ENCODE measurements at places on chromosomes 12 and 14.

GRCh38 chr14:45785240-45785639 lies 532.2 kb upstream of the MIS18BP1 start:
- no peak for DNase-seq

- no peak for DNase-seq
These were observed 58.1 kb downstream of the CPNE8 start for GRCh38 chr12:38847247-38847646.

GRCh38 chr12:46300910-46301309 lies 32.1 kb upstream of the SLC38A1 start:
- no peak for DNase-seq

DNA sequence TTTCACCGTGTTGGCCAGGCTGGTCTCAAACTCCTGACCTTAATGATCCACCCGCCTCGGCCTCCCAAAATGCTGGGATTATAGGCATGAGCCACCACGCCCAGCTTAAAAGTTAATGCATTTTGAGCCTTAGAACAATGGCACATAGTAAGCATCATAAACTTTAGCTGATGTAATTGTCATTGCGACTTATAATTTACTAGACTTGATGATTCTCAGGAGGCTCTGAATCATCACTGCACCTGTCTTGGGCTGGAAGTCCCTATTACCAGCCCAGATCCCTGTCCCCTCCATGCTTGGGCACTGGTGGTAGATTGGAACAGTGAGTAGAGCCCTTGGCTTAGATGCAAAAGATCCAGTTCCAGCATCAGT lies 26.1 kb downstream of the KMT5A start:
- DNase-seq: no peak

DNA sequence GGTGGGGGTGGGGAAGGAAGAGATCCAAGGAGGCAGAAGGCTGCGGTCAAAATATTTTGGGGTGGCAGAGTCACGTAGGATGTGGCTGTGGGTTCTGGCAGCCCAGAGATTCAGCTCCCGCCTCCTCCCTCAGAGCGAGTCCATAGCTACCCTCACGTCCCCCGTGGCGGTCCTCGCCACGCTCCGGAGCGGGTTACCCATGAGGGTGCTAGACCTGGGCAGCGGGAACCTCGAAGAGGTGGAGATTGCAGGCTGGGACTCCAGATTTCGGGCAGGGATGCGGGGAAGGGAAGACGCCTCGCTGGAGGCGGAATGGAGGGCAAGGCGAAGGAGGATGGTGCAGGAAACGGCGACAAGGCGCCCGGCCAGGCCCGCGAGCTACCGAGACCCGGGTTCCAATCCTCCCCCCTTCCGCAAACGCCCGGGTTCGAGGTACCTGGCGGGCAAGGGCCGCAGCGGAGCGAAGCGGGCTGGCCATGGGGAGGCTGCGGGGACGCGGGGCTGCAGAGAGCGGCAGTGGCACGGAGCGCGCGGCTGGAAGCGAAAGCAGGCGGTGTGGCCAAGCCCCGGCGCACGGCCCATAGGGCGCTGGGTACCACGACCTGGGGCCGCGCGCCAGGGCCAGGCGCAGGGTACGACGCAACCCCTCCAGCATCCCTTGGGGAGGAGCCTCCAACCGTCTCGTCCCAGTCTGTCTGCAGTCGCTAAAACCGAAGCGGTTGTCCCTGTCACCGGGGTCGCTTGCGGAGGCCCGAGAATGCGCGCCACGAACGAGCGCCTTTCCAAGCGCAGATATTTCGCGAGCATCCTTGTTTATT lies 46.2 kb downstream of the BCAT1 start:
- DNase-seq: no peak

- no peak for DNase-seq
These were observed 74.7 kb downstream of the BTG1 start for GRCh38 chr12:92070864-92071445.

DNA sequence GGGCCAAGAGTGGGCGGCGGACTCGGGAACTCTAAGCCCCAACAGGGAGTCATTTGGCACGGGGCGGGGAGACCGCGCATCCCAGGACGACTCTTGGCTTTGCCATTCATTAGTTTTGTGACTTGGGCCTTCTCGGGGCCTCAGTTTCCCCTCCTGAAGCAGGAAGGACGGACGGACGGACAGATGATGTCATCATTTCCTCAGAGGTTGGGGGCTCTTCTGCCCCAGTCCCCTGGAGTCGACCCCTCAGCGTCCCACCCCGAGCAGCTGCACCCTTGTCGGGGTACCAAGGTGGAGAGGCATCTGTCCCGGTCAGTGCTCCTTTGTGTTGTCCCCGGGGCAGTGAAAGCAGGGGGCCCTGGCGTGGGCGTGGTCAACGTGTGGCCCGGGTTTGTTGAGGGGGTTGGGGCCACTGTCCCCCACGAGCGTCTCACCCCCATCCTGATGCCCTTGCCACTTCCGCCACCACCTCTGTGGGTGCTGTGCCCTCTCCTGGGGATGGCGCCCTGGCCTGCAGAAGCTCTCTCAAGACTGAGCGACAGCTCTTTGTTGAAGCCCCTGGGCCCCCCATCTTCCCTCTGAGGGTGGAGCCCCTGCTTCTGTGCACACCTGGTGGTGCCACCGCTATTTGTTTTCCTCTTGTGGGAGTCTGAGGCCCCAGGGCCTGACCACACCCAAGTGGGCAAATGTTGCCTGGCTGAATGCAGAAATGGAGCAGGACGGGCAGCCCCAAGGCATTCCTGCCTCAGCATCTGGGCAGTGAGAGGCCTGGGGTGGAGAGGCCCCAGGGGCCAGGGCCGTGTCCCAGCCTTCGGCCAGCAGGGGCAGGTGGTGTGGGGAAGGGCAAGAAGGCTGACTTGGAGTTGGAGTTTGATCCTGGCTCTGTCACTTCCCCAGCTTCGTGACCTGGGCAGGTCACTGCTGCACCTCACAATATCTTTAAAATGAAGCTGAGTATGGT lies 896 bp downstream of the HHIPL1 start:
- no peak for DNase-seq

- peak; percentile 50 for DNase-seq
These were observed 1120.8 kb upstream of the TMEM132C start for GRCh38 chr12:127145929-127146789.

GRCh38 chr14:101237252-101237616 lies 324.1 kb upstream of the DIO3 start:
- no peak for DNase-seq

- DNase-seq: no peak
These were observed 70.1 kb downstream of the PRKD1 start for GRCh38 chr14:29857551-29857950.

DNA sequence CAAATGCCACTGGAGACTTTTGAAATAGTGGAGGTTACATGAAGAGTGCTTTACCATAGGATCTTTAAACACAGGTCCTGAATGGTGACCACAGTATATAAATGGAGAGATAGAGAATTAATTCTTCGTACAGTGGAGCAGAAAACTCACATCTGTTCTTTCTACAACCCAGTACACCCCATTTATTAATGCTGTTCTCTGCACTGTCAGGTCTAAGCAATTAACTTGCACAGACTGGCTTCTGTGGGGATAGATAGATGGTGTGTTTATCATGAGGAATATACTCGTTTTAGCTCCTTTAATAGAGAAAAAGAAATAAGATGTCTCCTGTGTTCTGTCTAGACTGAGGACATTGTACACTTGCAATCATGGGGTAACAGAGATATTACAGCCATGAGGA lies 494.3 kb downstream of the TRHDE start:
- DNase-seq: no peak

DNA sequence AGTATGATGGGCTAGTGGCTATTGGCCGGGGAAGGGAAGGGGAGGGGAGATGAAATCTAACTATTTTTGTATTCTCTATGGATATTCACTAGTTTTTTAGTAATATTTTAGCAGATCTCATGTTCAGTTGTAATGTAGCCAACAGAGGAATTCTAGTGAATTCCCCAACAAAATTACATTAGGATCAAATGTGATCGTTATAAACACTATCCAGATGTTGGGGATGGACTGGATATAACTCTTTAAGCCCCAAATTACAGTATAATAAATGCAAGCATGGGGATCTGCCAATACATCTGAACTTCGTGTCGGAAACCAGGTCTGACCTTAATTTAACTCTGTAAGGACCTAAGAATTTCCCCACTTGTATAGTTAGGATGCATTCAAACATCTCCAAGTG lies 21.5 kb downstream of the LLPH start:
- DNase-seq: no peak

GRCh38 chr12:3170423-3171194 lies 93.4 kb downstream of the TSPAN9 start:
- DNase-seq: peak; percentile 71

GRCh38 chr14:52733824-52734223 lies 3.9 kb downstream of the STYX start:
- no peak for DNase-seq

- no peak for DNase-seq
These were observed 154.6 kb upstream of the GRIN2B start for GRCh38 chr12:14135996-14136395.

- DNase-seq: peak; percentile 5
These were observed 17.6 kb upstream of the RNASE3 start for GRCh38 chr14:20873370-20874177.

GRCh38 chr12:120693848-120694247 lies 6.9 kb downstream of the MLEC start:
- DNase-seq: no peak

GRCh38 chr12:11581179-11581755 lies 68.2 kb upstream of the ETV6 start:
- peak; percentile 67 for DNase-seq

GRCh38 chr12:104199964-104200363 lies 15.6 kb upstream of the TXNRD1 start:
- DNase-seq: no peak

DNA sequence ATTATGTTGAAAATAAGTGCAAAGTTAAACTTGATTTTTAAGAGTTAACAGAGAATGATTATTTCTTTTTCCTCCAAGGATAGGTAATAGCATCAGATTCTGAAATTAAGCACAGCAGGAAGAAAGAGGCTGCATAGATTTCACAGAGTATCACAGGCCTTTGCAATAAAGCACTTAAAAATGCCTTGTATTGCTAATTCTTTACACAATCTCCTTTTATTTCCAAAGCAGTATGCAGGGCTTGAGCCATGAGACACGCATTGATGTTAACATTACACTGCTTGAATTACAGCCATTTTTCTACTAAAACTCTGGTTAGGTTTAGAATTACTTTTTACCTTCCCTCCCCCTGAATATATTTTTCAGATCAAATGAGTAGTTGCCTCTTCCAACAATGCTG lies 398.3 kb downstream of the BCAT1 start:
- DNase-seq: no peak

GRCh38 chr12:109951136-109951535 lies 45.0 kb downstream of the GIT2 start:
- peak; percentile 93 for DNase-seq

DNA sequence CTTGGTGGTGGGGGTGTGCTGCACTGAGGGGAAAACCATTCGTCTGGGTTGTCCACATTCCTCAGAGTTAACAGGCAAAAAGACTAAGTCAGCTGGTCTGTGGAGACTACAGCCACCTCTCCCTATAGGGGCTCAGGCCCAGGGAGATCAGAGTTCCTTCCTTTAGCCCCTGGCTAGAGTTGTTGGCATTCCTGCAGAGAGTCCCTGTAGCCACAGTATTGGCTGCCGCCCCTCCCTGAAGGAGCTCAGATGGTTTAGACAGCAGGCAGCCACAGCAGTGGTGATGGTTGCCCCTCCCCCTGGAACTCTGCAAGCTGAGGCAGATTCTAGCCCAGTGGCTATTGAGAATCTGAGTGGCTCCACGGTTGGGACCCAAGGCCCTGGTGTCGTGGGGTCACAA lies 1072.5 kb upstream of the ATXN7L3B start:
- no peak for DNase-seq

- no peak for DNase-seq
These were observed 786 bp downstream of the SLC25A47 start for GRCh38 chr14:100323942-100324307.

- no peak for DNase-seq
These were observed 321.9 kb downstream of the SYT1 start for GRCh38 chr12:79186506-79186905.

- DNase-seq: no peak
These were observed 187.9 kb upstream of the STXBP6 start for GRCh38 chr14:25237845-25238244.

DNA sequence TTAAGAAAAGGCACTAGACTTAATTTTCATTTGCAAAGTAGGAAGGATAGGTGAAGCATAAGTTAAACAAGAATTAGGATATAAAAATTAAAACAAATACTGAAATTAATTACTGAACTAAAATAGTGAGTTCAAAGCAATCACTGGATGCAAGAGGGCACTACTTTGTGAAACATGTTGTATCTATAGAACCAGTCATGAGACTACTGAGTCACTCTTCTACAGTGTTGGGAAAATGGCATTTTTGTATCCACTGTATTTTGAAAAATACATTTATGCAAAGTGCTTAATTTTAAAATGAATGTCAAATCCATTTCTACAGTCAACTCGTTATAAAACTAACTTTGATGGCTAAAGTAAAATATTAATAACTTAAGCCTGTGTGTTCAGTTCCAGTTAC lies 47.9 kb downstream of the SEL1L start:
- no peak for DNase-seq

GRCh38 chr12:118358612-118359540 lies 13.8 kb downstream of the TAOK3 start:
- DNase-seq: no peak

DNA sequence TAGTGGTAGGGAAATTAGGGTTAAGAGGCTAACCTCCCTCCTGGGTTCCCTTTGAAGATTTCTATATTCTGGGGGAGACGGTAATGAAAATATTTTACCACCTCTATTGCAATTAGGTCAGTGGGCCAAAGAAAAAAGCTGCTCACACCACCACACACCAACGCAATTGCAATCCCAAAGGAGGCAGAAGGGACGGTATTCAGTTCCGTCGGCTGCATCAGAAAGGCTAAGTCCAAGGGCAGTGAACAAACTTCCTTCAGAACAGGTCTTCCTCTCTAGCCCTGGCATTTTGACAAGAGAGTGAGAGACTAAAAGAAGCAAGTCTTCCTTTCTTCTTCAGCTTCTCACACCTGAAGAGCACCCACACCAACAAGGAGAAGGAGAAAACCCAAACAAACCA lies 51.2 kb downstream of the OTX2 start:
- DNase-seq: no peak

- no peak for DNase-seq
These were observed 86.7 kb downstream of the B4GALNT3 start for GRCh38 chr12:546265-546919.

- DNase-seq: no peak
These were observed 66.0 kb upstream of the RIN3 start for GRCh38 chr14:92447416-92448197.

DNA sequence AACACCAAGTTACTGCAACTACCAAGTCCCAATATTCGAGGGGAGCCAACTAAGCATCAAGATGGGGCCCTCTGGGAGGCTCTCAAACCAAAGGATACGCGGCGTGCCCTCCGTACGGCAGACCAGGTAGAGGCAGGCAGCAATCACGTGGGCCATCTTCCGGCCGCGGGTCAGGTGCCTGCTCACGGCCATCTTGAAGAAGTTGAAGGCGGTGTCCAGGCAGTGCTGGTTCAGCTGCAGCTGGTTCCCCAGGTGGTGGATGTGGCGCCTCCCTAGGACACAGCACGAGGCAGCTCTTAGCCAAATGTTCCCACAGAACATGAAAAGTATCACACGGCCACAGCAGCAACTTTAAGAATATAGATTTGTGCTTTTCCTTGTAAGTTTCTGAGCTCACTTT lies 24.3 kb downstream of the BTBD6 start:
- DNase-seq: no peak

GRCh38 chr12:69840727-69841126 lies 15.7 kb downstream of the MYRFL start:
- DNase-seq: peak; percentile 59

Data from kidney glomerular epithelial cell (primary cell).